ENCODE measurements at places on chromosomes 5 and 9.
A peak's percentile ranks its signal among the peaks of the same experiment; 100 is the strongest.

DNA sequence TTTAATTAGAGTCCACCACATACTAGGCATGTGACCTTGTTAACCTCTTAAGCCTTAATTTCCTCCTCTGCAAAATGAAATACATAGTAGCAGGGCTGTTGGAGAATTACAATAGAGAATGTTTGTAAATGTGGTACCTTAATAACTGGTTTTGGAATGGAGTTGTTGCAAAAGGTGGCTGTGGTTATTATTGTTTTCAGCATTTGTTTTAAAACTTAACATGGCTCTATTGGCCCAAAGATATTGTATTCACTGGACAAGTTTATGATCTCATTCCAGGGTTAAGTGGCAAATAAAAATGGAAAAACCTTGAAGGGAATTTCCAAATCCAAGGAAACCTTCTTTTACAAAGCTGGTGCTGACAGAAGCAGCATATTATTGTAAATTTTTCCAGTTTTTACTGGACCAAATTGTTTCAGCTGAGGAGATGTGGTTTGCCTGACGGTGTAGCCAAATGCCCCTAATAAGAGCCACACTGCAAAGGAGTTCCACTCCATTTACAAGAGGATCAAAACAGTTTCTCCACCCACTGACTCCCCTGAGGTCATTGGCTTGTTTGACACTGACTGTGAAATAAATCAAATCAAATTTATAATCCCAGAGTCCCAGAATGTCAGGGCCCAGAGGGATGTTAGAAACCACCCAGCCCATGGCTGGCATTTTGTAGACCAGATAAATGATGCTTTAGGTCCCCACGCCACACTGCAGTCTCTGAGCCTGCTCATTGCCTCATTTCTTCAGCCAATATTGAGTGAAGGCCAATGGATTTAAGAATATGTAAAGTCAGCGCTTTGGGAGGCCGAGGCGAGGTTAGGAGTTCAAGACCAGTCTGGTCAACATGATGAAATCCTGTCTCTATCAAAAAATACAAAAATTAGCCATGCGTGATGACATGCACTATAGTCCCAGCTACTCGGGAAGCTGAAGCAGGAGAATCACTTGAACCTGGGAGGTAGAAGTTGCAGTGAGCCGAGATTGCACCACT lies 45.2 kb downstream of the ADRA1B start:
- no peak for DNase-seq

DNA sequence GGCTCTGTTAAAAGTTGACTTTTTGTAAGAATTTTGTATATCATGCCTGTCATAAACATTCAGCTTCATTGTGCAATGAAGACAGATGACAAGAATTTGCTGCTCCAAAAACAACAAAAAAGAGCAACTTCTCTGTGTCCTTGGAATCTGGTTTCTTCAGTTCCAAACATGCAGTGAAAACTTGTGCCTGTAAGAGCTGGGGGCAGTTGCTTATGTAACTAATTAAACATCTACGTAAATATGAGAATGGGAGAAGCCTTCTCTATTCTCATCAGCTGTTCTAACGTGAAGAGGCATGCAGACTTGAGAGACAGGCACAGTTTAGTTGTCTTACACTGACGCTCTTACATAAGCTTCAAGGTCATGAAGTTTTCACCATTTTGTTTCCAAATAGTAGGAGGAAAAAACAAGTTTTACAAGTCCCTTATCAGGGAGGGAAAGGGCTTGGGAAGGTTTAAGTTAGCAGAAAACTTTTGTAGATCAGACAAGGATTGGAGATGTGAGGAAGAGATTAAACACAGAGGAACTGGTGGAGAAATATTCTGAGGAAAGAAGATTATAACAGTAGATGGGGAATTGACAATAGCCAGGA lies 170.4 kb downstream of the RFK start:
- DNase-seq, result no peak

DNA sequence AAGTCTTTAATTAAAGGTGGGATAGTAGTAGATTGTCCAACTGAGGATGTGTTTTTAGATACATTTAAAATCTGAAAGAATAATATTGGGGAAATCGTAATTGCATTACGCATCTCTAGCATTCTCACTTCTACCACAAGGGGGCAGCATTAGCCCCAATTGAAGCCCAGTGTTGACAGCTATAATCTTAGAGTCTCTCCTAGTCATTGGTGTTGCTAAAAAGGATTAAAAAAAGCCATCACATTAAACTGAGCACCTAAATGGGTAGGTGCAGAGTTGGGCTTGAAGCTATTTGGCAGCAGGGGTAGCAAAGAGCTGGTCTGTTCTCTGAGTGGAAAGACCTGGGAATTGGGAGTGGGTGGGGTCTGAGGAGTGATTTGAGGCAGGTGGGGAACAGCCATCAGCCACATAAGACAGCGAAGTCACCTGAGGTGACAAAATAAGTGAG lies 177.2 kb downstream of the OSTF1 start:
- peak; percentile 67 for DNase-seq

GRCh38 chr5:134437340-134437846 lies 25.7 kb upstream of the CDKN2AIPNL start:
- DNase-seq, result no peak

- DNase-seq, result no peak
These were observed 5.0 kb downstream of the NUDT2 start for GRCh38 chr9:34334337-34334824.

- DNase-seq, result no peak
These were observed 69.9 kb downstream of the CYFIP2 start for GRCh38 chr5:157335534-157336422.

DNA sequence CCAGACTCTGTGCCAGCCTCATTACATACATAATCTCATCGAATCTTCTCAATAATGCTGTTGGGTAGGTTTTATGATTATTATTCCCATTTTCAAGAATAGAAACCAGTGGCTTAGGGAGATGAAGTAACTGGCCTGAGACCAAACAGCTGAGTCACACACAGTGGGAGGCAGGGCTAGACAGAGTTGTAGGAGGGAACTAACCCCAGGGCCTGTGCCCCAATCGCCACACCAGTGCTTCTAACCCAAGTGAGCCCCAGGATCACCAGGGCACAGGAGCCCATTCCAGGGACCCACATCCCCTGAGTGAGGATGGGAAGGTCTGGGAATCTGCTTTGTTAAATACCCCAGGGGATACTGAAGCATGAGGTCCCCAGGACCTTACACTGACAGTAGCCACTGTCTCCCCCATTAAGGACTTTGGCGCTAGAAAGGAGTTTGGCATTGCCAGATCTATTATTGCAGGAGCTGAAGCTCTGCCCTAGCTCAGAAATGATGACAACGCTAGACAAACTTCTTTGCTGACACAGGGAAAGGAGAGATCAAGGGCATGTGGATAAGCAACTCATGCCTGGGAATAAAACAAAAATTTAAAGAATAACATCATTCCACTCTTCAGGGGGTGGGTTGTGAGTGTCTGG lies 63.8 kb upstream of the PPARGC1B start:
- DNase-seq, result no peak

DNA sequence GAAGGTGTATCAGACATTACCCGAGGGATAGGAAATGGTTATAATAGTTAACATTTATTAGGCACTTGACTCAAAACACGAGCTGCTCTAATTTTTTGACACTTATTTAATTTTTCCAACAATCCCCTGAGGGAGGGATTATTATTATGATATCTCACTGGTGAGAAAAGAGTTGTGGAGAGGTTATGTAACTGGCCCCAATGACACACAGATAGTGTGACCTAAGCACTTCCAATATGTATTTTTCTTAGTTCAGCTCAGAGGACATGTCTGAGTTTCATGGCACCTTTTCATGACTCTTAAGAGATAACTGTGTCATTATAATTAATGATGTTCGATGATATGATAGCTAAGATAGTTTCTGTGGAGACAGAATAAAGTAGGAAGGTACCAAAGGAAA lies 86.9 kb downstream of the PTCD2 start:
- DNase-seq, result no peak

- peak; percentile 63 for DNase-seq
These were observed at the start of gene HRH2 for GRCh38 chr5:175657593-175658271. TSS of gene HRH2 (plus strand) at chr5:175658071. CDS start at chr5:175683234, 25,163 bp downstream.

DNA sequence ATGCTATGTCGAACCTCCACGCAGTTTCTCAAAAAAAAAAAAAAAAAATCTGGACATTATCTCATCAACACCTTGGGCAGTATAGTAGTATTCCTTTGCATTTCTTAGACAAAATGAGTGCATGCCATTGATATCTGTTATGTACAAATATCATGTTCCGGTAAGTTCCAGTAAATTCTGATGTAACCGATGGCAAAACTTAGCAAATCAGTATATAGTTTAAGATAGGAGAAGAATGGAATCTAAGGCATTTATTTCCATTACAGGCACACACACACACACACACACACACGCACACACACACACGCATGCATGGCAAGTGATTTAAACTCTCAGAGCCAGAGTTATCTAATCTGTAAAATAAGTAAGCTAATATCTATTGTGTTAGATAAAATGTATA lies 356.5 kb upstream of the TUSC1 start:
- no peak for DNase-seq

- DNase-seq, result no peak
These were observed 21.9 kb upstream of the TXN start for GRCh38 chr9:110278080-110278707.
